Caco-2 (cell line): ENCODE measurements at places on chromosomes 5 and 9. TPM values are rescaled to one million over a fixed set of nuclear protein-coding genes. Genes with fewer than 3 reads are reported as not detected.

PCDHA1 gene
- total RNA-seq = 0.07 TPM in 1 of 2 replicates, not detected in the other

SLC36A3 gene
- not detected in 2 replicates for total RNA-seq

GRCh38 chr9:82961504-82962125, 101.3 kb downstream of the RASEF start:
- DNase-seq = peak; percentile 65

DNA sequence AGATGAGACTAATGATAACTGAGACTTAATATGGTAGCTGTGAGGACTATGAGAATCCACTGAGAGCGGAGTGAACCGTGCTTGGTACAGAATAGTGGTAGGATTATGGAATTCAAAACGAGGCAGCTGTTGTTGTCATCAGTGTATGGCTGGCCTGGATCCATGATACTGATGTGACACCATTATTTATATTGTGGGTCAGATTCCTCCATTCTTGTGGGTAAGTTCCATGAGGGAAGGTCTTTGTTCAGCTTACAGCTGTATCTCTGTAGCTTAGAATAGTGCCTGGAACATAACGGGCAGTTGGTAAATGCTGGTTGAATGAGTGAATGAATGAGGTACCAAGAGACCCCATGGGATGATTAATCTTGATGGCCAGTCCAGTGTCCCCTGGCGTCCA, 61.8 kb downstream of the ACER2 start:
- DNase-seq = no peak
